ENCODE measurements at places on chromosomes 5 and 9.

GRCh38 chr5:152072091-152072490 lies 147.4 kb upstream of the GLRA1 start:
- no peak for DNase-seq

- DNase-seq: no peak
Observed at GRCh38 chr9:109556061-109556460, 58.0 kb upstream of the PTPN3 start.

- DNase-seq: no peak
Observed at GRCh38 chr5:32465076-32465475, 20.5 kb upstream of the ZFR start.

GRCh38 chr9:121781701-121782464 lies 130.4 kb downstream of the DAB2IP start:
- DNase-seq: no peak

GRCh38 chr9:129250786-129251185 lies 72.7 kb upstream of the IER5L start:
- DNase-seq: no peak

DNA sequence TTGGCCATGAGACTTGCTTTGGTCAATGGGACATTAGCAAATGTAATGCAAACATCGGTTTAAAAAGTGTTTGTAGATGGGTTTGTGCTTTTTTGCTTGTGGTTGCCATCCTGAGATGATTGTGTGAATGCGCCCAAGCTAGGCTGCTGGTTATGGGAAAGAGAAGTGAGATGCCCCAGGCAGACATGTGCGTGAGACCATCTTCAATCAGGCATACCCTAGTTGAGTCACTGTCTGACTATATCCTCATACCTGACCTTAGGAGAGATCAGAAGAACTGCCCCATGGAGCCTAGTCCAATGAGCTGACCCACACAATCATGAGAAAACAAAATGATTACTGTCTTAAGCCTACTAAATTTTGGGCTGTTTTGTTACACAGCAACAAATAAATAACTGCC lies 36.8 kb upstream of the ZNF608 start:
- DNase-seq: no peak

GRCh38 chr5:135608361-135608760 lies 29.6 kb upstream of the CXCL14 start:
- no peak for DNase-seq

GRCh38 chr9:135817951-135818717 lies 89.2 kb downstream of the CAMSAP1 start:
- DNase-seq: no peak

DNA sequence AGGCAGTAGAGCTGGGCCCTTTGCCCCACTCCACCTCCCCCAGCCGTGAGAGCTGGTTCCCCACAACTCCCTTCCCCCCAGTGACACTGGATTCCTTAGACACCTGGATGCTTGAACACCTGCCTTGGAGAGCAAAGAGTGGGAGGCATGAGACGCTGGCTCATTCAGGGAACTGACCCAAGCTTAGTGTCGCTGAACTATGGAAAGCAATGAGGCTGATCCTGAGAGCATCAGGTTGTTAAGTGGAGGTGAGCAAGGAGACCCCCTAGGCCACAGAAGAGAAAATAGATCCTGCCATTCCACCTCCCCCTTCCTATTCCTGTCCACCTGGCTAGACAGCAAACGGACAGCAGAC lies 2.0 kb downstream of the CCL19 start:
- no peak for DNase-seq

DNA sequence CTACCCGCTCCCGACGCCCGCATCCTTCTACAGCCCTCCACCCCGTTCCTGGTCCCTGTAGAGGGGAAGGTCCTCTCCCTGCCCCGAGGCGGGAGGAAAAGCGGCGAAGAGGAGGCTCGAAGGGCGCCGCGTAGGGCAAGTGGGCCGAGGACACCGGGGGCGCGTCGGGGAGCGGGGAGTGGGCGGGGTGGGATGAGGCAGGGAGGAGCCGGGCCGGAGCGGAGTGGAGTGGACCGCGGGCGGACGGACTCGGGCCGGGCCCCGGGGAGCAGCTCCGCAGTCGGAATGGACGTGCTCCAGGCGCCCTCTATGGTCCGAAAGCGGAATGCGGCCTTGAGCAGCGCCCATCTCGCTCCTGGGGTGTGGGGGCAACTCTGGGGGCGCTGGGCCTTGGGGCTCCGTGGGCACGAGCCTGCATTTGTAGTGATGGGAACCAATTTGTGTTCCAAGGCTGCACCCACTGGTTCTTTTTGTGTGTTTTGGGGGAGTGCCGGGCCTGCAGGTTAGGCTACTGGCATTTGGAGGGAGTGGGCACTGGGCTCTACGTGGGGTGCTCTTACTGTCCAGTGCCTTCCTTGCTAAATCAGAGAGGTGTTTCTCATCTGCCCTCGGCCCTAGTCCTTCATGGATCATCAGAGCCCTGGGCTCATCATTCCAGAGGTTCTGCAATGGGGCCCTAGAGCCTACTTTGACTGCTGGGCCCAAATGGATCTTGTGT lies 7.3 kb downstream of the IRX1 start:
- DNase-seq: no peak

- DNase-seq: no peak
Observed at GRCh38 chr5:139796061-139796806, 626 bp downstream of the PSD2 start.

- DNase-seq: peak; percentile 40
Observed at GRCh38 chr5:159156426-159157238, 52.7 kb downstream of the RNF145 start.

GRCh38 chr9:33443464-33444154 lies 3.8 kb downstream of the AQP3 start:
- DNase-seq: no peak

GRCh38 chr9:126719618-126720031 lies 85.2 kb upstream of the ZBTB43 start:
- DNase-seq: no peak

DNA sequence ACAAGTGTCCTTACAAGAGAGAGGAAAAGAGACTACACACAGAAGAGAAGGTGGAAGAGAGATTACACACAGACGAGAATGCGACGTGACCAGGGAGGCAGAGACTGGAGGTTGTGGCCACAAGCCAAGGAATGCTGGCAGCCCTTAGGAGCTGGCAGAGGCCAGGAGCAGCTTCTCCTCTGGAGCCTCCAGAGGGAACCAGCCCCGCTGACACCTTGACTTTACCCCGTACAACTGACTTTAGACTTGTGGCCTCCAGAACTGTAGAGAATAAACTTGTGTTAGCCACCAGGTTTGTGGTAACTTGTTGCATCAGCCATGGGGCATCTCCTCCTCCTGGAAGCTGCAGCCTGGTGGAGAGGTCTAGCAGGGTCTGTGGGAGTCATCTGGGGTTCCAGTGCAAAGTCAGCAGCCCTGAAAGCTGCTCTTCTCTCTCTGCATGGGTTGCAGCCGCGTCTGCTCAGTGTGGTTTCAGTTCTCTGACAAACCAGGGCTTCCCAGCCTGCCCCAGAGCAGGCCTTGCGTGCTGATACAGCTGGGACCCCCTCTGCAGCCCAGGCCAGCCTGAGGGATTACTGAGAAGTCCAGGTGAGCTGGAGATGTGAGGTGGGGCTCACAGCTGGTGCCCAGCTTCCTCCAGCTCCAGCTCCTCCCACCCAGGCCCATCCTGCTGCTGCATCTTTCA lies 30.8 kb upstream of the CNOT6 start:
- no peak for DNase-seq

DNA sequence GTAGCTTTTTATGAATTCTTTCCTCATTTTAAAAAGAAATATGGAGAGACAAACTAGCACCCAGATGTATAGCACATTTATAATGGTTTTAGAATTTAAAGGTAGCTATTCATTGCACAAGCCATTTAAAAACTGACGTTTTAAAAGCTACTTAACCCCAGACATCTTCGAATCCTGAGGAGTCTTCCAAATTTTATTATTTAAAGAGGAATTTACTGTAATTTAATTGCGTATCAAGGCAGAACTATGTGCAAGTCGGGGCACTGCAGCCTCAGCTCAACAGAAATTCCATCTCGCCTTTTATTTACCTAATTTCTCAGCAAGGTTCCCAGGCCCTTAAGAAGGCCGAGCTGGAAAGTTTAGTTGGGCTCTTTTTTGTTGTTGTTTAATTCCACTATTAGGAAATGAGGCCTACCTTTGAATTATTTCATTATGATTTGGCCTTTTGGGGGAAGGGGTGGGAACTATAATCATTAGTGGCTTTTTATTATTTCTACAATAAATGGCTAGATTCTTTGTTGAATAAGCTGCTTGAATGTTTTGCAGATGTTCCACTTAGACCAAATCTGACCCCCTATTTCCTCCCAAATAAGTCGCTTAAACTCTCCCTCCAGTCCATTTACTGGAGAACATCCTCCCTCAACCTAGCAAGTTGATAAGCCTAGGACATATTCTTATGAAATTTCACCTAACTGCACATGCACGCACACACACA lies 20.2 kb downstream of the NR2F1 start:
- no peak for DNase-seq

DNA sequence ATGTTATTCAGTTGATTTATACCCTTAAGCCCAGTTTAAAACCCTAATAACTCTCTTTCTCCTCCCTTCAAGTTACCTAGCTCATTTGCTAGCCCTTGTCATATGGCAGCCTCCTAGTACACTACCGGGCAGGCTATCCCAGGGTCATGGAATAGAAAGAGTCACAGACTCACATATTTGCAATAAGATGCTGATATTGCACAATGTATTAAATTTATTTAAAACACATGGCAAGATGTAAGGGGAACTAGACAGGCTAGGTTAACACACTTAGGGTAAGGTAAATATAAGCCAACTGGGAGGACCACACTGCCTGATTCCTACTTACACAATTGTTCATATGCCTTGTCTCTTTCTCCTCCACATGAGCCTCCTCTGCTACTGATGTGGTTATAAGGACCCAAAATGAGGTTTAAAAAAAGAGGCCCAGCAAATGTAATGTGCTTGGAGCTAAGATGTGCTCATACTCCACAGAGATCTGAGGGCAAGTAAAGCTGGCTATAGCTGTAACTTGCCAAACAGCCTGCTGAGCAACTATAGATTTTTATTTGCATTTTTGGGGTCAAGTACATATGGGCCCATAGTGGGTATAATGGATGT lies 130.0 kb downstream of the ENC1 start:
- no peak for DNase-seq

GRCh38 chr5:146813346-146814157 lies 65.0 kb downstream of the PPP2R2B start:
- DNase-seq: no peak

DNA sequence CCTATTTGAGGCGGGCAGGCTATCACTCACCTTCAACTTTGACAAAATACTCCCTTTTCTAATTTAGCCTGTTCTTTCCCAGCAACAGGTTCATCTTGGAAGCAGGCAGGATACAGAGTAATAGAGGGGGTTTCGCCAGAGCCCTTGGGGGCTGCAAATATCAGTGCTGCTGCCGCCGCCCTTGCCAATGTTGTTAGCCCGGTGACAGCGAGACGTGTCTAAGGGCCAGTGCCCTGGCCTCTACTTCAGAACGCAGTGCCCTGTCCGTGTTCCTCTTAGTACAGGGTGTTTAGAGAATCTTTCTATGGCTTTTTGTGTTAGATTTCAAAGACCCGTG lies 703 bp downstream of the FAM120AOS start:
- DNase-seq: no peak

GRCh38 chr5:74587890-74588289 lies 52.6 kb downstream of the ENC1 start:
- no peak for DNase-seq

DNA sequence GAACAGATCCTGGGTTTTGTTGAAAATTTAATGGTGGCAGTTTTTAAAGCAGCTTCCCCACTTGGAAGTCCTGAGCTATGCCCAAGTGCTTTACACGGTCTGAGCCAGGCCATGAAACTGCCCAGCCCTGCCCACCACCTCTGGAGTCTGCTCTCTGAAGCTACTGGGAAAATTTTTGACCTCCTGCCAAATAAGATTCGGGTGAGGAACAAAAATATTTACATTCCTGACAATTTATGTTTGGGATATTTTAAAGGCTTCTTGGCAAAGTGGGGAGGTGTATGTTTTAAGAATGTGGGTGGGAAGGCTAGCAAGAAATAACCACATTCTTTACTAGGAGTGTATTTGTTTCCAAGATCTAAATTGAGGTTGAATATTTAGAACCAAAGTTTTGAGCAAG lies 50.0 kb downstream of the HACD4 start:
- DNase-seq: peak; percentile 63

DNA sequence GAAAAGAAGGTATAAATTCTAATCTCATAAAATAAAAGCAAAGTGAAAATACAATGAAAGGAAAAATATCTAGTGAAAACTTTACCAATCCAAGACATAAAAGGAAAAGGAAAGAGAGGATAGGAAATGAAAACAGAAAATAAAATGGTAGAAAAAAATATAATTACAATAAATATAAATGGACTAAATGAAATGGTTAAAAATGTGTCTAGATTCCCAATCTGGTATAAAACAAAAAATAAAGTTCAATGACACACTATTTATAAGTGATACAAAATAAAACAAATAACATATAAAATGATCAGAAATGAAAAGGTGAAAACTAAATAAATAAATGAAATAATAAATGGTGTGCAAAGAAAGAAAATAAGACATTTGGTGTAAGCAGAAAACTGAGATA lies 516.4 kb upstream of the RORB start:
- DNase-seq: no peak

GRCh38 chr9:89843074-89843473 lies 238.3 kb downstream of the GADD45G start:
- no peak for DNase-seq

DNA sequence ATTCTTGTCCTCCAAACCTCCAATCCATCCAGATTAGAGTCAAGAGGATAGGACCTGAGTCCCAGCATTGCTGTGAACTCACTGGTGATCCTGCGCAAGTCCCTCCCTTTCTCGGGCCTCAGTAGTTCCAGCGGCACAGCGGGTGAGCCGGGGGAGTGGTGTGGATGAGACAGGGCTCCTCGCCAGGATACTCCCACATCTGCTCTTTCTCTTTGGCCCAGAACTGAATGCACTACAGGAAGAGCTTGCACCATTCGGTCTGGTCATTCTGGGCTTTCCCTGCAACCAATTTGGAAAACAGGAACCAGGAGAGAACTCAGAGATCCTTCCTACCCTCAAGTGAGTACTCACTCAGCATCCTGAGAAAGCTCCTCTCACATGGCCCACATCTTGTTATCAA lies 6.3 kb downstream of the GPX3 start:
- DNase-seq: no peak

- DNase-seq: no peak
Observed at GRCh38 chr5:141869514-141869913, 8.7 kb downstream of the PCDH1 start.

GRCh38 chr9:95157481-95158151 lies 159.9 kb downstream of the FANCC start:
- DNase-seq: no peak

DNA sequence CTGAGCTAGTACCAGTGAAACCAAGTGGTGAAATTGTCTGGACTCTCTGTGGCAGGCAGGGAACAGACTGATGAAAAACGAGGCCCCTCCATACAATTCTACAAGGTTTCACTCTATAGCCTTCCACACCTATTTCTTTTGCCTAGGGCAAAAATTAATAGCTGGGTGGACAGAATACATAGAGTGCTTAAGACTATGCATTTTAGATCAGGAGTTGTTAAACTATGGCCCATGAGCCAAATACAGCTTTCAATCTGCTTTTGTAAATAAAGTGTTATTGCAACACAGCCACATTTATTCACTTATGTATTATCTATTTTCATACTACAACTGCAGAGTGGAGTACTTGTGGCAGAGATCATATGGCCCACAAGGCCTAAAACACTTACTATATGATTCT lies 45.2 kb downstream of the SH3TC2 start:
- no peak for DNase-seq

- no peak for DNase-seq
Observed at GRCh38 chr9:129027224-129027684, 877 bp downstream of the SH3GLB2 start.
